ENCODE measurements at places on chromosomes 6 and 20.
A peak's percentile ranks its signal among the peaks of the same experiment; 100 is the strongest.

DNA sequence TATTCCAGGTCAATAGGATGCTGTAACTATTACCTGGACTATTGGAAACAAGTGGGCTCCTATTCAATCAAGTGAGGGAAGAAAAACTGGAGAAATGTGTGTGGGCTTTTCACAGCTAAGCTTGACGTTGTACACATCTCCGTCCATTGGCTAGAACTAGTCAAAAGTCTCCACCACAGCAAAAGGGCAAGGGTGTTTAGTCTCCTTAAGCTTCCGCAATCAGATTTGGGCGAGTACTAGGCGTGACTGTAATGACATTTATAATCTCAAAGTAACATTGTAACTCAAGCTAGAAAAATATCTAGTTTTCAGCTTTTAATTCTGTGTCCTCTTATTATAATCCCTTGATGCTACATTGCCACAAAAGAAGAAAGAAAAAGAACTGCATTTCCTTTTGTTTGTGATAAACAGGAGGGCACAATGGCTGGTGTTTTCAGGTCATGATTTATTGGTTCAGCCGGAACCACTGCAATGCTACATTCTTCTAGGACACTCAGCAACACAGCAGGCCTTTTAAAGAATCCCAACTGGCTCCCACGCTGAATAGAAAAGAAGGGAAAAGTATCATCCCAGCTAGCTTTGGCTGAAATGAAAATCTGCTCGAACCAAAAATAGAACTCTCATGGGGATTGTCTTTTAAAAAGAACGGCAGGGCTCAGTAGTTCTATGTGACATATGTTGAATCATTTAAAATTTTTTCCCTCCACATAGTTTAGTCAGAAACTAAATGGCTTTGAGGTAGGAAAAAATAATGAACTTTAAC is 387.7 kb downstream of the BTBD3 start:
- peak; percentile 33 for DNase-seq

- no peak for DNase-seq
Measured at GRCh38 chr6:100266494-100267401, 198.0 kb downstream of the SIM1 start.

DNA sequence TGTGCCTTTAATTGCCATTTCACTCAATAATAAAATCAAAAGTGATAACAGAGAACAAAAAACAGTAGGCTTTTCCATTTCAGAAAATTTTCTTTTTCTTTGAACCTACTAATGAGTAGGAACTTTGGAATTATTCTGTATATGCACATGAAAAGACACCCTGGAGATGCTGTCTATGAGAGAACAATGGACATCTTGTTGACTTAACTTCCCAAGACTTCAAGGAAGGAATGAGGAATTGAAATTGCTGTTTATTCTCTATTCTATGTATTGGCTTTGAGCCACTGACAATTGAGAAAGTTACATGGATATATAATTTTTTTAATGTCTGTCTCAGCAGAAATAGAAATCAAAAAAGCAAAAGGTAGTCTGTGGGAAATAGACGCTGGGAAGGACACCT is 98.6 kb upstream of the PCSK2 start:
- DNase-seq, result no peak

DNA sequence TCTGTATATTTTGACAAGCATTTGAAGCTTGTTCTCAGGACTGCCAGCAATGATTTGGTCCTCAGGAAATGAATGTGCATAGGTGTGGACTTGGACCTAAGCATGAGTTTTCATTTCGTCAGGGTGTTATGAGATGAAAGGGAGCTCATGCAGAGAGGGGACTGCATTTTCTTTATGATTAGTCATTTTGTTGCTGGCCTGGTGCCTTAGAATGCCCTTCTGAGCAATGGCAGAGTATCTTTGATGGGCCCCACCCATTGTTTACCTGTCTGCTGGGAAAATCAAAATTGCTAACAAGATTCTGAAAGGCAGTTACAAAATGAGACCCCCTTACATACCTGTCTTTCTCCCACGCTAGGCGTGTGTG is 51.5 kb upstream of the MTHFD1L start:
- peak; percentile 7 for DNase-seq

GRCh38 chr20:33065785-33066184 is 12.1 kb downstream of the BPIFB3 start:
- DNase-seq, result no peak

DNA sequence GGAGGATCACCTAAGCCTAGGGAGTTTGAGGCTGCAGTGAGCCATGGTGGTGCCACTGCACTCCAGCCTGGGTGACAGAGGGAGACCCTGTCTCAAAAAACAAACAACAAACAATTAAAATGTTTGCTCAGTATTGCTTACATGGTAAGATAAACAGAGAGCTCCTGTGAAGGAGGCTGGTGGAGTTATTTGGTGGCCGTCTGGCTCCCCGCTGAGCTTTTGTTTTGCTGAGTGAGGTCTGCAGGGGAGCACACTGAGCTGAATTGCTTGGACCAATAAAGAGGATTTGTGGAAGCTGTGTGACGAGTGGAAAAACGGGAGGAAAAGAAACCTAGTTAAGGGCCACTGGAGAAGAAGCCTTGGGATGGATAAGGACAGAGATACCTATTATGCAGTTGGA is 41.1 kb upstream of the BMP6 start:
- DNase-seq, result peak; percentile 53

GRCh38 chr6:152220786-152221185 is 413.3 kb downstream of the ESR1 start:
- DNase-seq, result no peak

- no peak for DNase-seq
Measured at GRCh38 chr6:33072508-33073100, 845 bp downstream of the HLA-DPA1 start.

DNA sequence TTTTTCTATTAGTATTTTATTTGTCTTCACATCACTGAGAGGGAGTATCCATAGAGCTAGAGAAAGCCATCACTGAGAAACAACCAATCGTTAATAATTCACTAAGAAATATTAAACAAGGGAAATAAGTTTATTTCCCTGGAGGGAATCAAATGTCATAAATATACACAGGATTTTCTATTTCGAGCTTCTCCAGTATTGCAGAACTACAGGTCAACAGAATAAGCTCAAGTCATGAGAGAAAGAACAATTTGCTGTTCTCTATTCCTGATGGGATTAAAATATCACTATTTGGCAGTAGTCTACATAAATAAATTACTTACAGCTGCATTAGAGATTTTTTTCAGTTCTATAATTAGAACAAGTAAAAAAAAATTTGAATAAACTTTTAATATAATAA is 2.2 kb upstream of the FAM162B start:
- DNase-seq, result no peak

GRCh38 chr20:38892091-38892981 is 33.9 kb upstream of the FAM83D start:
- DNase-seq, result no peak

DNA sequence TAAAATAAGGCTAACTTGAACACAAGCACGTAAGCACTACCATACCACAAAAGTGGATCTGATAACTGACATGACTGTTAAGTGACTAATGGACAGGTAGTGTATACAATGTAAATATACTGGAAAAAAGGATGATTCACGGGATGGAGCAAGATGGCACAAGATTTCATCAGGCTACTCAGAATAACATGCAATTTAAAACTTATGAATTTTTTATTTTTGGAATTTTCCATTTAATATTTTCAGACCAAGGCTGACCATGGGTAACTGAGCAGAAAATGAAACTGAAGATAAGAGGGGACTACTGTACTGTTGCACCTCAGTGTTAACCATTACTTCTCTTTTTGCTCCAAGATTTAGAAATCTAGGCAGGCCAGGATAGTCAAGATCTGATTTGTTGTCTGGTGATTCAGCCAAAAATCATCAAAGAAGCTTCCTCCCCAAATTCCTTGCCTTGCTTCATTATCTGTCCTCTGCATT is 45.4 kb downstream of the TPBG start:
- DNase-seq, result no peak
